Fibroblast of skin of scalp (primary cell): ENCODE measurements at places on chromosomes 5 and 9.

DNA sequence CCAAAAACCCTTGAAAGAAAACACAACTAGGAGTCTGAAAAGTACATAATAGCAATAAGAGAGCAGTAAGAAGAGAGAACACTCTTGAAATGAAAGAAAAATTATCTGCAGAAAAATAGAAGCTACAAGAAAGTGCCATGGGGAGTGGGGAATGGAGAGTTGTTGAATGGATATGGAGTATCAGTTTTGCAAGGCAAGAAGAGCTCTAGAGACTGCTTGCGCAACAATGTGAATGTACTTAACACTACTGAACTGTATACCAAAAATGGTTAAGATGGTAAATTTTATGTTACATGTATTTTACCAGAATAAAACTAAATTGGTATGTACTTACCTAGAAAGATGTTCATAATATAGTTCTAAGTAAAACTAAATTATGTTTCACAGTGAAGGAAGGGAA, 54.8 kb upstream of the RASGRF2 start:
- no peak for DNase-seq

- DNase-seq = peak; percentile 18
Observed at GRCh38 chr9:96674906-96675538, 19.9 kb upstream of the PRXL2C start.

GRCh38 chr5:136260656-136261055, 67.7 kb upstream of the SMIM32 start:
- DNase-seq = no peak

- DNase-seq = peak; percentile 78
Observed at GRCh38 chr5:167720676-167721260, 570.7 kb upstream of the WWC1 start.

DNA sequence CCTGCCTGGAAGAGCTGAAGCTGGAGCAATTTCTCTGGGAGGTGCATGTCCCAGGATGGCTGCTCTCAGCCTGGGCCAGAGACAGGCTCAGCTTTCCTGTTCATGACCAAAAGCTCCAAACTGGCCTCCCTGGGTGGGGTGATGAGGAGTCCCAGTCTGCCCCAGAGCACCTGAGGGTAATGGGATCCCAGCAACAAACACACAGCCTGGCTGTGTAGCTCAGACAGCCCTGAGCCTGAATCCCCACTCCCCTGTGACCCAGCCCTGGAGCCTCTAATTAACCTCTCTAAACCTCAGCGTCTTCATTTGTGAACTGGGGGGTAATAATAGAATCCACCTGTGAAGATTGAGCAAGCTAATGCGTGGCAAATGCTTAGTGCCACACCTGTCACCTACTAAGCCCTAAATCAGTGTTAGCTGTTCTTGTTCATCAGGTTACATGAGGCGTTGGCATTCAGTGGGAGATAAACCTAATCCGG, 67.5 kb downstream of the HSPA4 start:
- no peak for DNase-seq

DNA sequence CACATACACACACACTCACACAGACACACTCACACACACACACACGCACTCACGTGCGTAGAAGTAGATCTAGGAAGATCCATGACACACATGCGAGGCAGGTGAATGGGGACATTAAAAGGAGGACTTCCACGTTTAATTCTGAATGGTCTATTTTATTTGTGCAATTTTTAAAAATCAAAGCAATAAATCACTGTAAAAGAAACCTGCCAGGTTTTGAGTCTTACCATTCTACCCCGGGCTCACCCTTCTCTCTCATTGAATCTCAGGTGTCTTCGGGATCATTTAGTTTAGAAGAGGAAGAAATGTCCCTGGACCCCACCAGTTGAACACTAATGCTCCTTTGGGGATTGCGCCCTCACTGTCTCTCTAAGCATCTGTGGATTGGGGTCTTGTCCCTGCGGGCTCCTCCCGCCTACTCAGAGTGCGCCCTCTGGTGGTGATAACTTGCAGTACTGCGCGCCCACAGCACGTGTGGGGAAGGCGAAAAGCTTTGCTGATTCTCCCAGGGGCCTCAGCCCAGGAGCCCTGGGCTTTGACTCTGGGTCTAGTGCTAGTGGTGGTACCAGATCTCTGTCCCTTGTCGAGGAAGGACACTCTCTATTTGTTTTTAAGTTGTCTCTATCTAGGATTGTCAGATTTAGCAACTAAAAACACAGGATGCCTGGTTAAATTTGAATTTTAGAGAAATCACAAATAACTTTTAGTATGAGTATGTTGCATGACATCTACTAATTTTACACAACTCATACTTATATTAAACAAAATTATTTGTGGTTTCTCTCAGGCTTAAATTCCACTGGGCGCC, 34.8 kb downstream of the BOD1 start:
- peak; percentile 61 for DNase-seq

DNA sequence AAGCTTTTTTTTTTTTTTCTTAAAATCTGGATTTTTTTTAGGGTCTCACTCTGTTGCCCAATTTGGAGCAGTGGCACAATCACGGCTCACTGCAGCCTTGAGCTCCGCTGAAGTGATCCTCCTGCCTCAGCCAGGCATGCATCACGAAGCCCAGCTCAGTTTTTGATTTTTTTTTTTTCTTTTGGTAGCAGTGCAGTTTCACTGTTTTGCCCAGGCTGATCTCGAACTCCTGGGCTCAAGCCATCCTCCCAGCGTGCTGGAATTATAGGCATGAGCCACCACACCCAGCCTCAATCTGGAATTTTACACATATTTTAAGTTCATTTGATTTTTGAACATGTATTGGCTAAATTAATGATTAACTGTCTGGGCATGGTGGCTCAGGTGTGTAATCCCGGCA, 36.3 kb downstream of the TRIO start:
- peak; percentile 79 for DNase-seq

DNA sequence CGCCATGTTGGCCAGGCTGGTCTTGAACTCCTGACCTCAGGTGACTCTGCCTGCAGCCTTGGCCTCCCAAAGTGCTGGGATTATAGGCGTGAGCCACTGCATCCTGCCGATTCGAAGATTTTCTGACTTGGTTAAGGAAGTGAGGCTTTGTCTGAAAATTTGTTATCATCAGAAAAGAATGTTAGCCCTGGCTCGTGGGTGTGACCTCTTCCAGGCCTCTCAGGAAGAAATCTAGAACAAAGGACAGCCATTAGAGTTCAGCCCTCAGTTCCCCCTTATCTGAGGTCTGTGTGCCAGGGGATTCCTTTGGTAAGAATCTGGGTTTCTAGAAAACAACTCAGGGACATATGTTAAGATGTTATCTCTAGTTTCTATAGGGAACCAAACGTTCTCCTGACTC, 6.2 kb downstream of the OR2S2 start:
- peak; percentile 67 for DNase-seq

DNA sequence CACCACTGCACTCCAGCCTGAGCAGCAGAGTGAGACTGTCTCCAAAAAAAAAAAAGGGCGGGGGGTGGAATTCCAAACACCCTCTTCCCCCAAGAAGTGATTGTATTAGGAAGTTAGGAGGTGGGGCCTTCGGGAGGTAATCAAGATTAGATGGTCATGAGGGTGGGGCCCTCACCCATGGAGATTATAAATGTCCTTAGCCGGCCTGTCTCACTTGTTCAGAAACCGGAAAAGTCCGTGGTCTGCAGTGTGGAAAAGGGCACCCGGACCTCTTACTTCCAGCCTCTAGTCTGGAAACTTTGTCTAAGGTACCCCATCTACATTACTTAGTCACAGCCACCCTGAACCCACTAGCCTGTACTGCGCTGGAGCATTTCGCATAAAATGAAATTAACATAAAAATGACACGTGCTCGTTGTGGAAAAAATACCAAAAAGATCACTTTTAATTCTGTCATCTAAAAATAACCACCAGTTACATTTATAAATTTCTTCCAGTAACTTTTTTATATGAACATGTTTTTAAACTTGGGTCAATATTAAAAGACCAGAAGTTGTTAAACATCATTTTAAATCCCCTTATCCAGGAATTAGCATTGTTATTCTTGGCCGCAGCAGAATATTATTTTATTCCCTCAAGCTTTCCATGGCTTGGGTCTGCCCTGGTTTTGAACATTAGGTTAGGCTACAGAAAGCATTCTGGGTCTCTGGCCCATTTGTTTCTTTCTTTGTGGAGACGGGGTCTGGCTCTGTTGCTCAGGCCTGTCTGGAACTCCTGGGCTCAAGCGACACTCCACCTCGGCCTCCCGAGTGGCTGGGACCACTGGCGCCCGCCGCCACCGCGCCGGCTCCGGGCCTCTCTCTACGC, 1.2 kb upstream of the CKS2 start:
- DNase-seq = no peak

DNA sequence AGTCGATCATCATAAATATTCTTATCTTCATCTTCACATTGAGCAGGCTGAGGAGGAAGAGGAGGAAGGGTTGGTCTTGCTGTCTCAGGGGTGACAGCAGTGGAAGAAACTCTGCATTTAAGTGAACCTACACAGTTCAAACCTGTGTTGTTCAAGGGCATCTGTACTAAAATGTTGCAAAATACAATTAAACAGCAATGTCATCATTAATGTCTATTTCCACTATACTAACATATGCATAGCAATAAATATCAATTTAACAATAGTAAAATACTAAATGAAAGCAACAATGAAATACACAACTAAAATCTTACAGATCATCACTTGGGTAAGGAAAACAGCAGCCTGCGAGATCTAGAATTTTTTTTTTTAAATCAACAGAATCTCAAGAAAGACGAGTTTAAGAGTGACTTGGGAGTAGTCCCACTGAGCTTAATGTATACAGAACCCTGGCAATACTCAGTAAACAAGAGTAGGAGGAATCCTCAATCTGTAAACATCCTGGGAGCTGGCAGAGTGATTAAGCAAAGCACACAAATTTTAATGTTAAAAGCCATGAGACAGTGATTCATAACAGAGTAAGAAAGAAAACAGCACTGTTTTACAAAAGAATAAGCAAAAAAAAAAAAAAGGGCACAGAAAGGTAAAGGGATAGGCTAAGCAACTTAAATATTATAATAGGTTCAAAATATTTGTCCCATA, 10.0 kb downstream of the HOMER1 start:
- no peak for DNase-seq

DNA sequence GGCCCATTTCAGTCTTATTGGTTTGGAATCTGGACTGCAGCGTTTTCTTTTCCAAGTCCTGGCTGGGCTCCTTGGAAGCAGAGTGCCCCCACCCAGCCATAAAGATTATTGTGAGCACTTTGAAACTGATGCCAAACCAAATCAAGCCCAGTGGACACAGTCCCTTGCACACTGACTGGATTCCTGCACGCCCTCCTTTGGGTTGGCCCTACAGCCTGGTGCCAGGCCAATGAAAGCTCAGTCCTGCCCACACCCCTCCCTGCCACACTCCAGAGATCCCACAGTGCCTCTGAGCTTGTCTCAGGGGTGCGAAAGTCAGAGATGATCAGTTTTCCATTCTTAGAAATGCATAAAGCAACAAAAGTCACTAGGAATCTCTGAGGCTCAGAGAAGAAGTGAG, 181.9 kb downstream of the CETN3 start:
- no peak for DNase-seq

GRCh38 chr9:89844075-89844474, 239.3 kb downstream of the GADD45G start:
- DNase-seq = no peak

DNA sequence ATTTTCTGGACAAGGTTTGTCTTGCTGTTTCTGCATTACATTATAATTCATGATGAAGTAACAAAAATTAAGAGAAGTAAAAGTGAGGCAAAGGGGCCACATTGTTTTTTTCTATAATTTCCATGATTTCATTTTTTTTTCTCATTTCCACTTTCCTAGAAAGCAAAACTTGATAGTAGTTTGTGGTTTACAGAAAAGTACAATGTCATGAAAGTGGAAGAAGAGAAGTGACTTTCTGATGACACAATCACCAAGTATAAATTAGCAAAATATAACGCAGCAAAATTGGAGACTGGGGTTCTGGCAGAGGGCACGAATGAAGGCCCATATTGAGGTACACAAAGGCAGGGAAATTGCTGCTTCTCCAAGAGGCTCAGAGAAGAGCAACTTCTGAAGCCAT, 5.0 kb upstream of the IFNA14 start:
- DNase-seq = no peak

- peak; percentile 93 for DNase-seq
Observed at GRCh38 chr9:91119679-91120078, 242.0 kb downstream of the AUH start.

DNA sequence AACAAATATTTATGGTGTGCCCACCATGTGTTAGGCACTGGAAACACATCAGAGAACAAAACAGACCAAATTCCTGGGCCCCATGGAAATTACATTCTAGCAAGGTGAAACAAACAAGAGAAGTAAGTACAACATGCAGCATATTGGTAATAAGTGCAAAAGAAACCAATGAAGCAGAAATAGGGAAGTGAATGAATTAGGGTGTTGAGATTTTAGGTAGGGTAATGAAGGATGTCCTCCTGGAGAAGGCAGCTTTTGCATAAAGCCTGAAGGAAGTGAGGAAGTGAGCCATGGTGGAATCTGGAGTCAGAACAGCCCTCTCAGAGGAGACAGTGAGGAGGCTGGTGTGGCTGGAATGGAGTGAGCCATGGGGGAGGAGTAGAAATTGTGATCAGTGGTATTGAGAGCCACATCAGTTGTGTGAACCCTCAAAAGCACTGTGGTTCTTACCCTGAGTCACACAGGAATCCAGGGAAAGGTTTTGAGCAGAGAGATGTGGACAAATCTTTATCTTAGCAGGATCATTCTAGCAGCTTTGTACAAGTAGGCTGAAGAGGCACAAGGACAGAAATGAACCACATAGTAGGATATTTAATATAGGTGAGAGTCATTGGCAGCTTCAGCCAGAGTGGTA, 52.7 kb upstream of the ARL15 start:
- DNase-seq = no peak

GRCh38 chr9:120514405-120514804, 65.6 kb downstream of the CDK5RAP2 start:
- DNase-seq = no peak

- no peak for DNase-seq
Observed at GRCh38 chr5:125611541-125611940, 811.7 kb upstream of the GRAMD2B start.

DNA sequence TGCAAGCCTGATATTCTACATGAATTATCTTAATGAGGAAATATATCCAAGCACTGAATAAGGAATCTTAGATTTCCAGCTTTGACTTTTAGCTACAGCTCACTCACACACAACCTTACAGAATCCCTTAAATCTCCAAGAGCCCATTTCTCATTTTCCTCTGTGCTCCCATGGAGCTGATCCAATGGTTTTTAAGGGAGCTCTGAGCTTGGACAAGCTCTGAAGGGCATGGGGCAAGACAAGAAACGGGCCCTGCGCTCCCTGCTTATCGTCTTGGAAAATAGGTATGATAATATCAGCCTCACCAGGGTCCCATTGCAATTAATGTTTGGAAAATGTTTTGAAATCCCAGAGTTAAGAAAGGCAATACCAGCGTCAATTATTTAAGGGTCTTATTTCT, 1021.7 kb downstream of the NR2F1-AS1 start:
- no peak for DNase-seq
